ENCODE measurements at places on chromosomes 13 and 19.

GRCh38 chr19:18967358-18968146 lies 26.5 kb upstream of the HOMER3 start:
- DNase-seq, result no peak

DNA sequence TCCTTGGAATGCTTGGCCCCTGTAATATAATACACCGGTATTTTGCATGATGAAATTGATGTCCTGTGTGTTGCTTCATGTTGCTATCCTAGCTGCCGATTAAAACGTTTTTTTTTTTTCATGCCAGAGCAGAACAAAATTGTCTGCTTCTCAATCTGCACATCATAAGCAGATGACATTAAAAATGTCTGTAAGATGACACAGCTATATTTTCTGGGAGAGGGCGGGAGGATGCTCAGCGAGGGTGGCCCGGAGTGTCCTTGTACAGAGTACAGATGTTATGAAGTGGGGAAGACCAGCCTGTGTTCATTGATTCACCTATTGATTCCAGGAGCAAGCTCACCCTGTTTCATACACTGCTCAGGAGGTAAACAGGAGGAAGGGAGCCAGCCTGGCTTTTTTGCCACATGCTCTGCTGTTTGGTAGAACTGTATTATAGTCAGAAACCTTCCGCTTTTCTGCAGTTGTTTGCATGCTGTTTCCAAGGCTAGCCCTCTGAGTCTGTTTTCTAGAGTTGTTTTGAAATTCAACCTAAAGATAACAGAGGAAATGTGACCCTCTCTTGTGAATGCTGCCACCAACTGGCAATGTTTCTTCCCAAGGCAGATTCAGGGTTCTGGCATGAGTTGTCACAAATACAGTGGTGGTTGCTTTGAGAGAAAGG lies 4.7 kb upstream of the IRS2 start:
- DNase-seq, result no peak

- DNase-seq, result no peak
These were observed 25.5 kb downstream of the AP2S1 start for GRCh38 chr19:46824890-46825730.

DNA sequence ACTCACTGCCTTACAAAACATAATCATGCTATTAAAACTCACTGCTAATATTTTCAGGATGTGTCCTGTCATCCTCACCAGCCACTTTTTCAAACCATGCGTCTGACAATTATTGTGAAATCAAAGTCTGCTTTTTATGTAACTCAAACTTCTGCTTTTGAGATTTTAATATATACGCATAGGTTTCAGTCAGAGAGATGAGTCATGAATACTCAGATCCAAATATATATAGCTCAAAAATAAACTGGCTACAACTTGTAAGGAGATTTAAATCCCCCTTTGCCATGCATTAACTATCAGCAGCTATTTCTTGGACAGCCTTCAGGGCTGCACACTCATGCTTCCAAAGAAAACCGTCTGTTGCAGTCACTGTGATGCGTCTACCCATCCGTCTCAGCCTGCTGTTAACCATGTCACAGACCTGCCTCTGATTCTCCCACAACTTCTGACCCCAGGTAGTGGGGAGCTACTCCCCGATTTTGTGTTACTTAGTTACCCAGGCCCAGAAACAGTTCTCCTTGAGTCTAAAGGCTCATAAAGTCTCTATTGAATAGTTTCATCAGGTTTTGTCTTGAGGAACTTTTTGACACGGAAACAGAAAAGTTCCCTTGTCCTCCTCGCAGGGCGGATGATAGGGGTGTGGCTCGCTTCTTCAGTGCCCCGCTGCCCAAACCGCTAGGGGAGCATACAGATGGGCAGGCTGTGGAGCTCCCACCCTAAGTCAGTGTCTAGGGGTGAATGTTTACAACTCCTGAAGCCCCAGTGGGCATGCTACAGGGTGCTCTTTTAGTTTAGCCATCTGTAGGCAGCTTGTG lies 33.8 kb upstream of the SGCG start:
- DNase-seq, result no peak

DNA sequence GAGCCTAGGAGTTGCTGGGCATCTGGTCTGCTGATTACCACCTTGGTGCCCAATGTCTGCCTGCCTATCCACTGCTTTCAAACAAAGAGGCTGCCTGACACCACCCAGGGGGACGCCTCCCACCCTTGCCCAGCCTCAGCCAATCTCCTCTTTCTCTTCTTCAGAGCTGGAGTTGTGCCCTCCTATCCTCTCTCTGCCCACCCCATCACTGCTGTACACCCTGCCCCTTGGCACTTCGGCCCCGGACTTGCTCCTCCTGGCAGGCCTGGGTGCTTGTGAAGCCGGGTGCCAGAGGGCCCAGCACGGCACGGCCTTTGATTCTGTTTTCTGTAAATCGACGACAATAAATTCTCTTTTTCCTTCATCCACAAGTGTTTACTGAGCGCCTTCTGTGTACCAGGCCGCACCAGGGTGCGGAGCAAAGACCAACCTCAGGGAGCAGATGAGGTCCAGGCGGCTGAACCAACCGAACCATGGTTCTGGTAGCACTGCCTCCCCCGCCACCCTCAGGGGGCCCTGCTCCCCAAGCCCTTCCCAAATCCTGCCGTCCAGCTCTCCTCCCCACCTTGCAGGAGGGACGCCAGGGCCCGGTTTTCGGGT lies 5.0 kb downstream of the RNF225 start:
- DNase-seq, result no peak

GRCh38 chr19:18259893-18260292 lies 14.4 kb downstream of the IQCN start:
- no peak for DNase-seq

DNA sequence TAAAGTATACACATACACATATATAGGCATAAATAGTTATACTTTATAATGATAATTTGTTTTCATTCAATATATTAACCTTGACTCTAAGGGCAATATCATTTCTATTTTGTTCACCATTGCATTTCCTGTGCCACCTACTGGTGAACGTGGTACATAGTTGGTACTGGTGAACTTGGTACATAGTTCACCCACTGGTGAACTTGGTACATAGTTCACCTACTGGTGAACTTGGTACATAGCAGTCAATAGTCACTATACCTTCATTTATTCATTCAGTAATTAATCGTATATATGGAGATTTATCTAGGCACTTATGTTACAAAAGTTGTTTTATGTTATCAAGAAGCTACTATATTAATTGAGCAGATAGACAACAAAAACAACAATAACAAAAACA lies 172.6 kb upstream of the ATXN8OS start:
- no peak for DNase-seq

- DNase-seq, result no peak
These were observed 3.2 kb upstream of the ZNF850 start for GRCh38 chr19:36775768-36776167.

DNA sequence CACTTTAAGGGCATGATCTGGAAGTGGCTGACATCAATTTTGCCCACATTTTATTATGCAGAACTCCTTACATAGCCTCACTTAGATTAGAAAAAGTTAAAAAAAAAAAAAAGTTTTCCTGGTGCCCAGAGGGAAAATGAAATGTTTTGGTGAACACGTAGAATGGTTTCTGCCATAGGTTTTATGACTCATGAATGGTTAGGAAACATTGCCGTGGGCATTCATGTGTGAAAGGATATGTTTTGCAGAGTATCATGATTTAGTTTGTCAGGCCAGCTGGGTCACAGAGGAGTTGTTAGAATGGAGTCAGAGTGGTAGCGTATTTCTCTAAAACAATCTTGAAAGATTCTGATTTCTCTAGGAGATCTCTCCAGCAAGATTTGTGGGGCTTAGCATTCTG lies 133.8 kb downstream of the MRPL57 start:
- no peak for DNase-seq

Data from stimulated activated CD8-positive, alpha-beta memory T cell treated with anti-CD3 and anti-CD28 coated beads, Interleukin-15, amount 100 ng/mL, for 4 hours (primary cell).